Stimulated activated CD4-positive, alpha-beta T cell treated with anti-CD3 and anti-CD28 coated beads, Interleukin-15, amount 100 ng/mL, for 1 hour (primary cell): ENCODE measurements at places on chromosomes 3 and 15.

DNA sequence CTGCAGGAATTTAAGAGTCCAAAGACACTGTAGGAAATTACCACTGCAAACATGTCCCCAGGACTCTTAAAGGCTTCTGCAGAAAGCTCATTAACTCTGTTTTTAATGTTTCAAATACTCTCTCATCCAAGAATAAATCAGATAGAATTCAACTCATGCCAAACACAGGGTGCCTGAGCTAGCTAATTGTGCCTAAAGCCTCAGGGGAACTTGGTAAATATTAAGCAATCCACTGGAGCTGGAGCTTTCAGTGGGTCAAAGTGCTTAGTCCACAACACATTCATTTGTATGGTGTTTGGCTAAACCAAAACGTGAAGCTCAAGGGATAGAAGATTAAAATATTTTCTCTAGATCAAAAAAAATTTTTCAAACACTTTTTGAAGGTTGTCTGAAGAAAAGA, 131.4 kb downstream of the THRB start:
- no peak for DNase-seq

DNA sequence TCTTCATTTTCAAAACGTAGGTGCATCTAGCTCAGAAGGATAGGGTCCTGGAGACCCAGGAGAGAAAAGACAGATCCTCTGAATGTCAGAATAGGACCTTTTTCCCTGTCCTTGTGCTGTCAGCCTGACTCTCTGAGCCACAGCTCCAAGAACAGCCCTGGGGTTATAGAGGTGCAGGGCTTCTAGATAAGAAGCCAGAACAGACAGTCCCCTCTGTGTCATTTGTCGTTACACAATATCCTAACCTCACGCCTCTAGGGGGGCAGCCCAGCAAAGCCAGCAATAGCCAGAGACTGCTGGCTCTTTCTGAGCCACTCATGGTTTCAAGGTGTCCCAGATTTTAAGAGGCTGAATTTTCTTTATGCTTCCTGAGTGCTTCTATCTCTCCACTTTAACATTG, 153.2 kb upstream of the THBS1 start:
- DNase-seq: no peak

- DNase-seq: no peak
Observed at GRCh38 chr15:74258456-74259291, 22.5 kb downstream of the CCDC33 start.

DNA sequence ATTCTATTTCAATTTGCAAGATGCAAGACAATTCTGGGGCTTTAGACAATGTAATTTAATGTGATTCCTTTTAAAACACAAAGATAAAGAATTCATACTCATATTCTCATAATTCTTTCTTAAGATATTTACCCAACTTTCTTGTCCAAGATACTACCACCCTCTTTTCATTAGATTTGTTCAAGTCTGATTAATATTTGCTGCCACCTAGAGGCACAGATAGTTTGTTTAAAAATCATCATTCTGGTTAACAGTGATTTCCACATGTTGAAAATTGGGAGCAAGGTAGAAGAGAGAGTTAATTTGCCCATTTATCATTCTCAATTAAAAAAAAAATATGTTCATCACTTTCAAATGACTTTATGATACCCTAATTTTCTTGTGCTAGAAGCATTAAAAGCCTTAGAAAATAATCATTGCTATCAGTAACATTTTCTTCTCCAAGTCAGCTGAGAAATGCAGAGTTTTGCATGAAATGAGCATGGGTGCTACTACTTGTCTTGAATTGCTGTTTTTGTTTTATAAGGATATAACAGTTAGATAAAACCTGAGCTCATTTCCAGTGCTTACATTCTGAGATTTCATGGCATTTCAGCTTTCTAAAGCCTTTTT, 11.6 kb downstream of the TAMM41 start:
- DNase-seq: no peak

- no peak for DNase-seq
Observed at GRCh38 chr3:135792858-135793475, 172.6 kb upstream of the PPP2R3A start.

- DNase-seq: peak; percentile 45
Observed at GRCh38 chr15:63497642-63498467, 6.5 kb upstream of the USP3 start.

- no peak for DNase-seq
Observed at GRCh38 chr15:58309963-58310928, 121.5 kb upstream of the LIPC start.

DNA sequence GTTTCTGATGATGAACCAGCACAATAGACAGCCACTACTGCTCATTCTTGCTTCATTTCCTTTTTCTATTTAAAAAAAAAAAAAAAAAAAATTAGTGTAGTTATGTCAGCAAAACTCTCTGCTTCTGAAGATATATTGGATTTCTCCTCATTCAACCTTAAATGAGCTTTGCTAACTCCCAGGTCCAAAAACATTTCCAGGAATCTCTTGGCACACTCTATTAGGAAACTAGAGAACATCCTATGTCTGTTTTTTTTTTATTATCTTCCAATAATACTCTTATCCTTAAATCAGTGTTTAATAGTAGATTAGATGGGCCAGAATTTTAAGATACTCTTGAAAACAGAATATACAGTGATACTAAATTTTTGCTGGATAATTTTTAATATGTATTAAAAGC, 398.0 kb downstream of the NAALADL2 start:
- DNase-seq: no peak

DNA sequence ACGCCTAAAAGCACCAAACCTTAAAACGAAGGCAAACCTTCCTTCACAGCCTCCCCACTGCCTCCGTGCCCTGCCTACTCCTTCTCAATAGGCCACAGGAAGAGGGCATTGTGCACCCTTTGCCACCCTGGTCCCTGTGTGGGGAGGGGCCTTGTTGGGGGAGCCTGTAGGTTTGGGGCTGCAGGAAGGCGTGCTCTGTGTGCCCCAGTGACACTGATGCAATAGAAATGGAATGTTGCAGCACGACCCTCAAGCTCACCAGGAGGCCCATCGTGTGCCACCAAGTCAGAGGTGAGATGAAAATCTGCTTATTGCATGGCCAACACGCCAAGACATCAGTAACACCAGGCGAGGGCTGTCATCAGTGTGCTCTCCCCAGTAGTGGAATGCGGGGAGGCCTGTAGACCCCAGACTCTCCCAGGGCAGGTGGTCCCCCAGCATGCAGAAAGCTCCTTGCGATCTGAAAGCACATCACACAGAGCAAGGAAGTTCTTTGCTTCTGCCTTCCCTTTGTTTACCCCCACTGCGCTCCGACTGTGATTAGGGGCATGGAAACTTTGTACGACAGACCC, 86.2 kb downstream of the ASB7 start:
- DNase-seq: no peak
